ENCODE measurements at places on chromosomes 7 and 10.

GRCh38 chr7:106536079-106536478 lies 124.9 kb downstream of the CCDC71L start:
- no peak for DNase-seq

DNA sequence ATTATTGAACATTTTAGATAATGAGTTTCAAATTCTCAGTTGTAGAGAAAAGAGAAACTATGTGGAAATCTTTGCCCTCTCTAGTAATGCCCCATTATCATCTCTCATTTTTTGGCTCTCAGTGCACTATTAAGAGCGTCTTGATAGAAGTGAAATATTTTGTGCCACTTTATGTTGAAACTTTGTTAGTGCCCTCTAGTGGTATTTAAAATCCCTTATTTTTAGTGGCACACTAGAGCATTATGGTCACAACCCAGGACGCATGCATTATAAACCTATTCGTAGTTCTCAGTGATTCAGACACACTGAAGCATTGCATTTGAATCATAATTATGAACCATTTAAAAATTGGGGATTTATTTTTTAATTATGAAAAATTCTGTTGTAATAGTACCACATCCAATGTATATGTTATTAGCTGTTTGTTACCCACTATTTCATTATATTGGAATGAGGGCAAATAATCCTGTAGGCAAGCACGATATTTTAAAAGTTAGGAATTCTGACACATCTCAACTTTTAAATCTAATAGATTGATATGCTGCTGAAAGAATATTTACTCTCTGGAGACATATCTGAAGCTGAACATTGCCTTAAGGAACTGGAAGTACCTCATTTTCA lies 21.9 kb downstream of the PDCD4 start:
- no peak for DNase-seq

DNA sequence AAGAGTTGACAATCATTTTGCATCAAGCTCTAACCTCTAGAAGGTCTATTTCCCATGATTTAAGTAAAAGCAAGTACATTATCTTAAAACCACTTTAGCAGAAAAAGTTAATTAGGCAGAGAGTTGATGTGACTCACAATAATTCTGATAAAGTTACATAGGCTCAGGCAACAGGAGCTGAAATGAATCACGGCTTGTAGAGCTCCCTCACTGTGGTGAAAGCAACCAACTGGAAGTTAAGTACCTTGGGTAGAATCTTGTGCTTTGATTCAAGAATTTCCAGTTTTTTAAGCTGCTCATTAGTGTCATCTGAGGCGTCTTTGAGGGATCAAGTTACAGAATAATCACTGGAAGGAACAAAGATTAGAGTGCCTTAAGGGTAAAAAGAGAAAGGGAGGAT lies 68.9 kb upstream of the NFE2L3 start:
- DNase-seq, result no peak

- DNase-seq, result no peak
Measured at GRCh38 chr10:82468453-82468852, 593.5 kb downstream of the NRG3 start.

GRCh38 chr7:151731022-151731441 lies 145.9 kb downstream of the PRKAG2 start:
- DNase-seq, result no peak

GRCh38 chr7:44398511-44398911 lies 73.1 kb upstream of the CAMK2B start:
- DNase-seq, result no peak

- no peak for DNase-seq
Measured at GRCh38 chr7:93092757-93093370, 24.9 kb downstream of the SAMD9 start.

GRCh38 chr10:76009531-76009930 lies 578.1 kb downstream of the LRMDA start:
- DNase-seq, result no peak

- DNase-seq, result no peak
Measured at GRCh38 chr7:137241655-137242360, 101.7 kb downstream of the PTN start.

DNA sequence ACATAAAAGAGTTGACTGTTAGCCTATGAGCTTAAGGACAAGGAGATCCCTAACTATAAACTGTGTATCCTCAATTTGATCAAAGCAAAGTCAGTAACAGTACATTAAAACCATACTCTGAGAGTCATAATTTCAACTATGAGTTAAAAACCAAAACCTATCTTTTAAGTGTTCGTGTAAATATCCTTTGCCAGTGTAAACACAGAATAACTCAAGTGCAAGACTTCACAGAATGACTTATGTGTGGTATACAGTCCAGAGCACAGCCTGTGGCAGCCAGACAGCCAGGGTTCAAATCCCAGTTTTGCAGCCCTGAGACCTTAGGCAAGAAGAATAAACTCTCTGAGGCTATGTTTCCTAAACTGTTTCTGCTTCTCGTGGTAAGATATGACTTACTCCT lies 30.3 kb upstream of the NEBL start:
- DNase-seq, result no peak

GRCh38 chr10:132554991-132555647 lies 17.5 kb downstream of the INPP5A start:
- DNase-seq, result peak; percentile 58

DNA sequence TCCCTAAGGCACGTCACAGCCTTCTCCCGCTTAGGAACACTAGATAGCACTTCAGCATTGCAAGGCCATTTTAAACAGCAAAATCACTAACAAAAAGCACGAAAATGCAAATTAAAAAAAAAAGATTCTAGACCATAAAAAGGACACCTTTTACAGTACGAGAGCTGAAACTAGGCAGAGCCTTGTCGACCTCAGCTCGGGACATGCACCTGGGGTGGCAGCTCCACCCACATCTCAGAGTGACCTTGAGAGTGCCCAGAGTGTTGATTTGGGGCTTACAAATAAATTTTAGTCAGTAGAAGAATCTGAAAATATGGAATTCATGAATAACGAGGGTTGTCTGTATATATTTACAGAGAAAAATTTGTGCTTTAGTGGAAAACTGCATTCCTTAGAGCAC lies 1.1 kb downstream of the MRPS24 start:
- no peak for DNase-seq

DNA sequence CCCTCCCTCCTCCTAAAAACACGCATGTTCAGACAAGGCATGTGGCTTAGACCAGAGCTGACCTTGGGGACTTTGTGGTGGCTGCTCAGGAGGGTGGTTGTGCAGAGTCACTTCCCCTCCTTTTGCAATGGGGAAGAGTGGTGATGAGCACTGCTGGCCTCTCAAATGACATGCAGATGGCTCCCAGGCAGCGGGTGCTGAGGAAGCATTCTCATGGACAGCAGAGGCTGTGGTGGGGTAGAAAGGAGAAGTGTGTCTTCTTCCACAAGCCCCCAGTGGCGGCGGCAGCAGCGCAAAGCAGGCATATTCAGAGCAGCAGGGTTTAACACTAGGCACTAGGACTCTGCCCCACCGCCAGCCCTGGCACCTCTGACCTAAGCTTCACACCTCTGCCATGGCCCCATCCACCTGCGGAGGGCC lies 105.9 kb upstream of the ANLN start:
- peak; percentile 9 for DNase-seq

DNA sequence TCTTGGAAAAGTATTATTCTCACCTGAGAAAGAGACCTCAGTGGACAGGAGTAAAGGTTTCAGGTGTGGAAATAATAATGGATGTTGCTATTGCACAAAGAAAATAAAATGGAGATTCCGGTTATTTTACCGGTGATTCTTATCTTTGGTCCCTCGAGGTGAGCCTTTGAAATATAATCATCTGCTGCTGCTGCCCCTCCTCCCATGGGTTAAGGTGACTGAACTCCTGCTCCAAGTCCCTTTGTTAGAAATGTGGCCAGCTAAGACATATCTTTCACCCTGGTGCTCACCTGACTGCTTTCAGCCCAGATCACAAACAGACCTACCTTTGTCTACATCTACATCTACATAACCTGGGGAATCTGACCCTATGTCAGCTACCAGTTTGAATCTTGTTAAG lies 5.7 kb downstream of the CUBN start:
- DNase-seq, result no peak

- no peak for DNase-seq
Measured at GRCh38 chr10:79926037-79926436, 22.9 kb downstream of the SFTPD start.

- DNase-seq, result peak; percentile 51
Measured at GRCh38 chr10:5512881-5513612, 11.7 kb upstream of the CALML3 start.

DNA sequence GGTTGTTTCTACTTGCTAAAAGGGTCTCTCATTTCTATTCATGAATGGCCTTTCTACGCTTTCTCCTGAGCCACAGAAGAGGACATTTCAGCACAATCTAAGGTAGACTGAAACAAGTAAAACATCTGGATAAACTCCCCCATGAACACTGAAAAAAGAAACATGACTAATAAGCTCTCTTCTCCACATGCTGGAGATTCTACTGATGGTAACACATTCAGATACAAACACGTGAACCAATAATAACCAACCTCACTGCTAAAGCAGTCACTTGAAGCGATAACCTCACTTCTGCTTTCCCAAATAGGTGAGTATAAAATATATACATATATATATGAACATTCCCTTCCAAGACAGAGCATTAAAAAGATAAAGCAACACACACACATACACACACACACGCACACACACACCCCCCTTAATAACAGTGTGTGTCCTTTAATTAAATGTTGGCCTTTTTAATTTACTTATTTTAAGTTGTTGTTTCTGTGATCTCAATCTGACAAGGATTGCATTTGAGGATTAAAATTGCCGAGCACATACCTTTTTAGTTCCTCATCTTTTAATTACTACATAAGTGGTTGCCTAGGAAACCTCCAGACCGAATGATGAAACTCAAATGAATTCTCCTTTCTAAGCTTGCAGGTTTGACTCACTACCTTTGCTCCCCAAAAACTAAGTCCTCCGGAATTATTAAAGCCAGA lies 292.4 kb upstream of the KLF14 start:
- DNase-seq, result no peak

- no peak for DNase-seq
Measured at GRCh38 chr10:54198051-54198450, 603.0 kb downstream of the PCDH15 start.

DNA sequence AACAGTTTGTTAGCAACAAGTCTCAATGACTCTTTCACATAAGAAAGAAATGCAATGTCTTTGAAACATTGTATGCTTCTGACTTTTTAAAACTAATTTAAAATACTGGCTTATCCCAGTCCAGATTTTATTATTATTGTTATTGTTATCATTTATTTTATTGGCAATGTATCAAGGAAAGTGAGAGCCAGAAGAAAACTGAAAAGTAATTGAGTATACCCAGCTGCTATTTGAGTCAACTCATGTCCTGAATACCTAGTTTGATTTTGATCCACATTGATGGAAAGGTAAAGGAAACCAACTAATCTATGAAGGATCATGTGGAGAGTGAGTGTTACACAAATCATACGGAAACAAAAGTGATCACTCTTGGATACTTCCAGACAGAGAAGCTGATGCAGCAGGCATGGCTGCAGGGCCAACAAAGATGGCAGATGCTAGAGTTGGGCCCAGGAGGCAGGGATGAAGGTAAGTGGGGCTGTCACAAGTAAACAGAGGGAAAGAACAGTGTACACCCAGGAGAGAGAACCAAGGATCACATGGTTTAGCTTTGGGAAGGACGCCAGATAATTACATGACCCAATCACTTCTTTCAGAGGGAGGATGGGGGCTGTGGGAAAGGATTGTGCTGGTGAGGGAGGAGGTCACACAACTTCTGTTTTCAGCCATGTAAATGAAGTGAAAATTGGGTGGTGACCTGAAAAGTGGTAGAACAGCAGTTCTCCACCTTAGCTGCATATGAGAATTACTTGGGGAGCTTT lies 179.2 kb upstream of the NAMPT start:
- DNase-seq, result no peak

GRCh38 chr10:33103863-33104379 lies 145.9 kb upstream of the ITGB1 start:
- no peak for DNase-seq

- no peak for DNase-seq
Measured at GRCh38 chr10:74949843-74950765, 123.7 kb downstream of the KAT6B start.

DNA sequence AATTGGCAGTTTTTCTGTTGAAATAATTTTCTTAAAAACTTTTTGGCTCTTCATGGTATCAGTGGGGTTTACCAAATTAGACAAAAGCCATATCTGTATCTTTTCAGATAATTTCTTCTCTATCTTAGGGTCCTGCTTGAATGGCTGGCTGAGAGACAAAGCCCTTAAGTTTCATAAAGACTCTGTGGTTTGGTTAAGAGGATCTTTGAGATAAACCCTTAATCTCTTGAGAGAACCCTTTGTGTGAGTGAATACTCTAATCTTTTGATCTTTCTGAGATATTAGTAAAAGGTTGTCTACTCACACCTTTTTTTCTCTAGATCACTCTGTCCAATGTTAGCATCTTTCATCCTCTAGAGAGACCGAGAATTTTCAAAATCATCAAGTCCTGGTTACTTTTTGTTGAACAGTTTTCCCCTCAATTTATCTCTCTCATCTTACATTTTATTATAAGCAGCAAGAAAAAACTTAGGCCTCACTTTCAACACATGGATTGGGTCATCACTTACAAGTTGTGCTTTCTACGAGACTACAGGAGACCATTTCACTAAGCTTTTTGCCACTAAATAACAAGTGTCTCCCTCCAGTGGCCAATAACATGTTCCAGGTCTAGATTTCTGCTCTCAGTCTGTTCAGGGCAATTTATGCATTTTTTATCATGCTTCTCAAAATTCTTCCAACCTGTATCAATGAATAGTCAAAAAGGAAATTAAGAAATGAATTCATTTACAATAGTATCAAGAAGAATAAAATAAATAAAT lies 28.4 kb downstream of the DNAJC9 start:
- no peak for DNase-seq
